ENCODE measurements at places on chromosomes 11 and 22.

GRCh38 chr11:96234866-96235441 lies 108.0 kb downstream of the MAML2 start:
- no peak for DNase-seq

- no peak for DNase-seq
Measured at GRCh38 chr11:27930946-27931345, 177.0 kb downstream of the KIF18A start.

GRCh38 chr11:36510594-36510942 lies 496 bp upstream of the TRAF6 start:
- DNase-seq, result no peak

- no peak for DNase-seq
Measured at GRCh38 chr22:37165940-37166674, 16.4 kb upstream of the IL2RB start.

- DNase-seq, result peak; percentile 84
Measured at GRCh38 chr11:111402411-111402810, 23.3 kb upstream of the POU2AF1 start.
